ENCODE measurements at places on chromosomes 3 and 15.

DNA sequence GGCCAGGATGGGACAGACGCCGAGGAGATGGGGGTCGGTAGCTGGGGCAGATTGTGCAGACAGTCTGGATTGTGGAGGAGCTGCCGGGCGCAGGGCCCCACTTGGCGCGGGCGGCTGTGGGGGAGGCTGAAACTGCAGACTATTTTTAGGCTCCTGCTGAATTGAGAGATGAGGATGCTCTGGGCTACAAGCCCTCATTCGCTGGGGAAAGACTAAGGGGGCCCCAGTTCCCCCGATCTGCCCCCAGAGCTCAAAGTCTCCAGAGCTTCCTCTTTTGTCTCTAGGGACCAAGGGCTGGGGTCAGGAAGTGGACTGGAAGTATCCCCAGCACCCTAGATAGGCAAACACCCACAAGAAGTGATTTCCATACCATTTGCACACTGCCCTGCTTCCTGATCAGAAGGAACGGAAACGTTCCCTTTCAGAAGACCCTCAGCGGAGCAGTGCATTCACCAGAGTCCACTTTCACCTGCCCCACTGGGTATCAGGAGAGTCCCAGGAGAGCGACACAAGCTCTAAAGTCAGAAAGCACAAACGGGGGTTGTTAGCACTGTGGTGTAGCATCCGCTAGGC is 29.7 kb downstream of the SEMA7A start:
- ATAC-seq, result no peak

GRCh38 chr3:97658668-97659285 is 105.8 kb upstream of the ARL6 start:
- ATAC-seq, result peak; percentile 63

DNA sequence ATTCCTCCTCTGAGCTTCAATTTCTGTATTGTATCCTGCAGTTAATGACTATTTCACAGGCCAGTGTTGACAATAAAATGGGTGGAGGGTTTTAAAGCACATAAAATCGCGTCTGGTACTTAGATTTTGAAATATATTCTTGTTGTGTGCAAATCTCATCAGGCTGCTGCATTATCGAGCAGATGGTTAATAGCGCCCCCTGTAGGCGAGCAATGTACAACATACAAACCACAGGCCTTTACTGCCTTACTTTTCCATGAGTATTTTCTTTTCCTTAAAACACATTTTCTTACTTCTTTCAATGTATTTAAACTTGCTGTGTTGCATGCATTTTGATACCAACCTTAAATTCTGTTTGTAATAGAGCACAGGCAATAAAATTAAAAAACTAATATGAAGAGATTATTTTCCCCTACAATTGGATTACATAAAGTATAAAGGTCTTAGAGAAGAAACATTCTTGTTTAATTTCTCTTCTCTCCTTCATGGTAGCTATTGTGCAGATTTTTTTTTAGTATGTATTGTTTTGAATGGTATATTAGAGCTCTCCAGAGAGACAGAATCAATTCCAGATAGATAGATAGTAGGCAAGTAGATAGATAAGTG is 608.4 kb downstream of the CADM2 start:
- peak; percentile 90 for ATAC-seq

DNA sequence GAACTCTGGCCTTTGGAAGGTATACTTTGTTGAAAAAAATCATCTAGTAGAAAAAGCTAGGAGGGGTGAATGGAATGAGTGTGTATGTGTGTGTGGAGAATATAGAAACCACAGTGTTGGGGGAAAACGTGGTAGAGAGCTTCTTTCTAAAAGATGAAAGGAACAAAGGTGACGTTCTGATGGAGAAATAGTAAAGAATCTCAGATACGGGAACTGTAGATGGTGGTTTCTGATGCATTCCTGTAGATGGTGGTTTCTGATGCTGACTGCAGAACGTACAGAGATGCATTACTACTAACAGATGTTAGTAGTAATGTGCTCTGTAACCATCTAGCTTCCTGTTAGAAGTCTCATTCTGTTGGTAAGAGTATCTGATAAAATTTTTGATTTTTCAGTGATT is 60.2 kb downstream of the VPS8 start:
- no peak for ATAC-seq

DNA sequence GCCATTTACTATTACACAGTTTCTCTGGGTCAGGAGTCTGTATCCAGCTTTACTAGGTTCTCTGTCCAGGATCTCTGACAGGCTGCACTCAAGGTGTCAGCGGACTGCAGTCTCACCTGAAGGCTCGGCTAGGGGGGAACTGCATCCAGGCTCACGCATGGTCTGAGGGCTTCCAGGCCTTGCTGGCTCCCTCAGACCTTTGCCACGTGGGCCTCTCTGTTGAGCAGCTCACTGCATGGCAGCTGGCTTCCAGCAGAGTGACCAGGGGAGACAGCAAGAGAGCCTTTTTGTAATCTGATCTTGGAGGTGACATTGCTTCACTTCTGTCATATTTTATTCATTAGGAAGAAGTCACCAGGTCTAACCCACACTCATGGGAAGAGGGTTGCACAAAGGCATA is 152.3 kb downstream of the CACNA2D3 start:
- no peak for ATAC-seq

DNA sequence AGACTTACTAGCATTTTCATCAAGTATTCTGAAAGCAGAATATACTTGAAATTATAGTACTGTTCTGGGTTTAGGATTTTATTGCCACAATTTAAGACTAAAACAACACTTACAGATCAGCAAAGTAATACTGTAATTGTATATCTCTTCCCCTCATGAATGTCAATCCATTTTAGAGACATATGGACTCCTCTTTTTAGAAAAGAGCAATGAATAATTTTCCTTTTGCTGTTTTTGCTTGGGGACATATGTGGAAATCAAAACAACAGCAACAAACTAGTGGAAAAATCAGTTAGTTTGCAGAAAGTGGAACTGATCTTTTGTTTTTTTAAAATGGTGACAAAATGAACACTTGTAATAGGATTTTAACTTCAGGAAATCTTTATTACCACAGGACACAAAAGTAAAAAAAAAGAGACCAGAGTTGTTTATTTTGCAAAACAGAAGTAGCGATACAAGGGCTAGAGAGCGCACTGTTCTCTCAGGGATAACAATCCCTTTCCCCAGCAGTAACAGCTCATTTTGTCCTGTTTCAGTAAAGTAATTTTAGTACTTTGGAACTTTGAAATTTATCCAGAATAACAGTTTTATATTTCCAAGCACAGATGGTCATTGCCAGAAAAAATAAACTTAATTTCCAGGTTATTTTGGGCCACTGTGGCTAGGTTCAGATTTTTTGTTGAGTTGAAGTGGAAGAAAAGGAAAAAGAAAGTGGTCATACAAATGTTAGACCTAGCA is 17.1 kb downstream of the LEKR1 start:
- ATAC-seq, result no peak

DNA sequence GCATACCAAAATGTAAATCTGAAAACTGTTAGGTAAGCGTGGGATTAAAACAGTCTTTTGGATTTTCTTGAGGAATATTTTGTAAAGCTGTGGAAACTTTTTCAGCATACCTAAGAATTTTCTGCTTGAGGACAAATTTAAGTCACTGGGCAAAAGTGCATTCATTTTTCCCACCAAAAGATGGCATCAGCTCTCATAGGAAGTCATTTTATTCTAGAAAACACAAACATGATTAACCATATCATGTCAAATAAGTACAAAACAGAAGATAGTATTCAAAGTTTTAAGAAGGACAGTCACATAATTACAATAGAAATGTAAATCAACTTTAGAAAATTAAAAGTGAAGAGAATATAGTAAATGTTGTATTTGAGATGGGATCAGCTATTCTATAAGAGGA is 63.5 kb downstream of the SLC49A4 start:
- no peak for ATAC-seq

- no peak for ATAC-seq
Measured at GRCh38 chr3:80556763-80557162, 789.0 kb upstream of the ROBO1 start.

GRCh38 chr15:67137319-67137718 is 71.9 kb downstream of the SMAD3 start:
- no peak for ATAC-seq

DNA sequence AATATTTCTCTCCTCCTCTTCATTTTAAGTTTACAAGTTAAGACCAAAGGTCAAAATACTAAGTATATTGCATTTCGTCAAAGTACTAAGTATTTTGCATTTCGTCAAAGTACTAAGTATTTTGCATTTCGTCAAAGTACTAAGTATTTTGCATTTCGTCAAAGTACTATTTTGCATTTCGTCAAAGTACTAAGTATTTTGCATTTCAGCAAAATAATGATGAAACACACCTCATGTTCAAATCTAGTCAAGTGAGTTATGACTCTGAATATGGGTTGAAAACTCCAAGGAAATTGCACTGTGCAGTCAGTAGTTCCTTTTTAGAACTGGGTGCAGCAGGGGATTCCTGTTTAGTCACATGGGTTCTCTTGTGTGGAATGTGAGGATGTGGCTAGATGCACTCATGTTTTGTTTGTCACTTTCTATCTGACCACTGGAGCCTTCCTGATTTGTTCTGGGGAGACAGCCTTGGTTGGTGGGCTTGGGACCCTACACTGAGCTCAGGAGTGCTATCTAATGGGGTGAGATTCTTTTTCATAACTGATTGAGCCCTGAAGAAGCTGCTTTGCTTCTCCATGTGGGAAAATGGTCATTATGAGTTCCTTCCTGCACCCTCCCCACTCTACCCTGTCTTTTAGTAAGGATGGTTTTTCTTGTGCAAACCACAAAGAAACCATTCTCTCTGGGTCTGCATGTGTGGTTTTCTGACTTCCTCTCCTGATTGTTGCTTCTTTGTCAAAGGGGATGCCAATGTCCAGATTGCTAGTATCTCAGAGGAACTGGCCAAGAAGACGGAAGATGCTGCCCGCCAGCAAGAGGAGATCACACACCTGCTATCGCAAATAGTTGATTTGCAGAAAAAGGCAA is 73.4 kb downstream of the CCK start:
- ATAC-seq, result no peak

DNA sequence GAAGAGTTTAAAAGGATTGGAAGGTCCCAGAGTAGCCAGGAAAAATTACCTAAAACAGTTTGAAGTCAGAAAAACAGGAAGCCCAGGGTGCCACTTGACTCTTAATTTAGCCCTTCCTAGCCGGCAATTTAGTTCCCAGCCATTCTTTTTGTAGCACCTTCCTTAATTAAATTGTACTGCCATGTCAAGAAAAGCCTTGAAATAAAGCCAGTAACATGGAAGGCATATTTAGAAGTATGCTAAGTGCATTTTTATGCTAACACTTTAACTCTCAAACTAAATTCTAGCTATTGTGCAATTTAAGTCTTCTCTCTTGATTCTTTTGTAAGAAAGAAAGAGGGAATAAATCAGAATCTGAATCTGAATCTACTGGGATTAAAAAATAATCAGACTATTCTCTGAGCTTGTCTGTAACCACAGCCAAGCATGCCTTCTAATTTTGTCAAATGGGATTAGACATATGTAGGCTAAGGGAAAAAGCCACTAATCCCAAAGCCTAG is 43.2 kb downstream of the MAP3K13 start:
- no peak for ATAC-seq

DNA sequence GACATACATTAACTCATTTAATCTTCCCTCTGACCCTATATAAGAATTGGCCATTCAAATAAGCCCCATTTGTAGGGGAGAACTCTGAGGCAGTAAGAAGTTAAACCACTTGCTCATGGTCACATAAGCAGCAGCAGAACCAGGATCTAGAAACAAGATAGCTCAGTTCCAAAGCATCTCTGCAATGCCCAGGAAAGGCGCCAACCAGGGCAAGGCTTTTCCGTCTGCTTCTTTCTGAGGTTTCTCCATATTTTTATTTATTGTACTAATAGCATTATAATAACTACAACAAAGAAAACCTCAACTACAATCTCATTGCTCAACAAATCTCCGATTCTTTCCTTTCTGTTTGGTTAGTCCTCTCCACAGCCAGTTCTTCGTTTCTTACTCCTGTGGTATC is 4.3 kb upstream of the UBE2E2 start:
- ATAC-seq, result no peak

GRCh38 chr3:147360051-147360439 is 46.3 kb downstream of the ZIC4 start:
- no peak for ATAC-seq

GRCh38 chr3:105823149-105823867 is 45.5 kb downstream of the CBLB start:
- peak; percentile 77 for ATAC-seq

DNA sequence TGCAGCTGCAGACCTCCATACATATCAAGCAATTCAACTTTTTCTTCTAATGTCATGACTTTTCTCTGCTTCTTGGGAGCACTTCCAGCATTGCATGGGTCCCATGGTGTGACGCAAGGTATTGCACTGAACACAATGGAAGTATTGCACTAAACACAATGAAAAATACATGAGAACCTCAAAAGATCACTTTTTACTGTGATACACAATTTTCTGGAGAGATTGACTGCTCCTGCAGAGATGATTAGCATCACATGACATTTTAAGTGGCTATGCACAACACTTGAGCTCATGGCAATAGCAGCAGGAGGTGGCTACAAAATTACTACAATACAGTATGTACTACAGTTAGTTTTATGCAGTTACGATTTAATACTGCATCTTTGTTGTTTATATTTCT is 113.5 kb upstream of the BHLHE40 start:
- ATAC-seq, result no peak

- ATAC-seq, result peak; percentile 36
Measured at GRCh38 chr15:63491979-63492378, 12.4 kb upstream of the USP3 start.

DNA sequence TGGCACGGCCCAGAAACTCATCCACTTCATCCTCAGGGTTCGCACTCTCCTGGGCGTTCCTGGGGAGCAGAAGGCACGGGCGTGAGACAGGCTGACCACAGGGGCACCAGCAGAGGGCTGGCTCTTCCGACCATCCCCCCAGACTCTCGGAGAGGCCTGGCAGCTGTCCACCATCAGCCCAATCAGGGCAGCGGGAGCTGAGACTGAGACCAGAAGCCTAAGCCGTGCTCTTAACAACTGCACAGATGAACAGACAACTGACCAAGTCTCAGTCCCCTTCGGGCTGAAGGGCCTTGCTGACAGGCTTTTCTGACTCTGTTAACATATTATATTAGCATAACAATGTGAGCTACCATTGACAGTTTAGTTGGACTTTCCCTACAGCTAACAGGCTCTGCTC is 118.0 kb downstream of the SEC22A start:
- no peak for ATAC-seq

GRCh38 chr3:188299708-188300107 is 145.8 kb downstream of the LPP start:
- ATAC-seq, result no peak

DNA sequence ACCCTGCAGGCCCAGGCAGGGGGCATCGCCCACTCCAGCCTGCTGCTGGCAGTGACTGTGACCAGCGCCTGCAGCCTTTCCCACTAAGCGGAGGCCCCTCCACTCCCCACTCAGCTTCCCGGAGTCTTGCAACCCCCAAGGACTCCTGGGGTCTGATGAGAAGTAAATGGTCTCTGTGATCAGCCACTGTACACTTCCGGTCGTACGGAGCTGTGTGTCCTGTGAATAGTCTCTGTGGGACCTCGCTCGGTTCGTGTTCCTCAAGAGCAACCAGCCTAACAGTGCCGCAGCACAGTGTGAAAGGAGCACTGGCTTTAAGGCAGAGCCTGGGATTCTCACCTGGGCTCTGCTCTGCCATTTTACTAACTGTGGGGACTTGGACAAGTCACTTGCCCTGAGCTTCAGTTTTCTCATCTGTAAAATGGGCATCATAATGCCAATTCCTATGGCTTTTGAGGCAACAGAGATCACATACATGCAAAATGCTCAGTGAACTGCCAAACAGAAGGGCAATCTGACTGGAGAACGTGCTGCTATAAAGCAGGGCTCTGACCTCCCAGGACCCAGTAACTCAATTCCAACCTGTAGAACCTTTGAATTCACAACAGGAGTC is 26.7 kb downstream of the TMEM43 start:
- ATAC-seq, result no peak

- ATAC-seq, result no peak
Measured at GRCh38 chr15:63502843-63503738, 1.3 kb upstream of the USP3 start.

GRCh38 chr15:97915261-97915660 is 45.2 kb upstream of the ARRDC4 start:
- no peak for ATAC-seq

Data from SK-N-SH treated with all-trans-retinoic acid at 6 μM for 48 hours (cell line).